CD4-positive, alpha-beta T cell treated with Interleukin-6 at 100 ng/mL for 8 hours (primary cell): ENCODE measurements at places on chromosomes 7 and 10.

- DNase-seq = no peak
These were observed 84.1 kb downstream of the EZH2 start for GRCh38 chr7:148799893-148800555.

DNA sequence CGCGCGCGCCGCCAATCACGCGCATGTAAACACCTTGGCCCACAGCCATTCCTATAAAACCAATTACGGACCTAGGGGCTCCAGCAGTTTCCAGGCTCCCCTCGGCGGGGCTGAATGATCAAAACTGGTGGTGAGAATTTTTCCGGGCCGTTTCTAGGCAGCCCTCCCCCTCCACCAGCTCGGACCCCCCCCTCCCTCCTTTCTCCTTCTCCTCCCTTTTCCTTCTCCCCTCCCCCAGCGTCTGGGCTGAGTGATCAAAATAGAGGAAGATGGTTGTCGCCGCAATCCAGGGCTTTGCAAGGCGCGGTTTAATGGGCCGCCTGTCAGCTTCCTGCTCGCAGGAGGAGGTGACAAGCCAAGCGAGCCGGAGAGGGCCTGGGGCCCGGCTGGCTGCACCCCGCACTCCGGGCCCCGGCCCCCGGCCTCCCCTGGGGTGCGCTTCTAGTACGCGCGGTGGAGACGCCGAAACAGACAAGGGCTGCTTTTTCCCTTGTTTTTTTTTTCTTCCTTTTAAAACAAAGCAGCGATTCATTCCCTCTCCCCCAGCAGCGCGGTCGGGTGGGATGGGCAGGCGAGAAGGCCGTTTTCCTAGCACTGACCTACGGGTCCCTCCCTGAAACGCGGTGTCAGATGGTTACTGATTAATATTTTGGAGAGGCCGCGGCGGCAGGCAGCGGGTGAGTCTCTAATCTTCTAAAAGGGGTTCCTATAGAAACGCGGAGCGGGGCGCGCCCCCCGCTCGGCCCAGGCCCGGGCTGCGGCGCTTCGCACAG, 528 bp upstream of the TNRC18 start:
- DNase-seq = peak; percentile 45

- DNase-seq = no peak
These were observed 164.4 kb downstream of the GLRX3 start for GRCh38 chr10:130300608-130301020.

DNA sequence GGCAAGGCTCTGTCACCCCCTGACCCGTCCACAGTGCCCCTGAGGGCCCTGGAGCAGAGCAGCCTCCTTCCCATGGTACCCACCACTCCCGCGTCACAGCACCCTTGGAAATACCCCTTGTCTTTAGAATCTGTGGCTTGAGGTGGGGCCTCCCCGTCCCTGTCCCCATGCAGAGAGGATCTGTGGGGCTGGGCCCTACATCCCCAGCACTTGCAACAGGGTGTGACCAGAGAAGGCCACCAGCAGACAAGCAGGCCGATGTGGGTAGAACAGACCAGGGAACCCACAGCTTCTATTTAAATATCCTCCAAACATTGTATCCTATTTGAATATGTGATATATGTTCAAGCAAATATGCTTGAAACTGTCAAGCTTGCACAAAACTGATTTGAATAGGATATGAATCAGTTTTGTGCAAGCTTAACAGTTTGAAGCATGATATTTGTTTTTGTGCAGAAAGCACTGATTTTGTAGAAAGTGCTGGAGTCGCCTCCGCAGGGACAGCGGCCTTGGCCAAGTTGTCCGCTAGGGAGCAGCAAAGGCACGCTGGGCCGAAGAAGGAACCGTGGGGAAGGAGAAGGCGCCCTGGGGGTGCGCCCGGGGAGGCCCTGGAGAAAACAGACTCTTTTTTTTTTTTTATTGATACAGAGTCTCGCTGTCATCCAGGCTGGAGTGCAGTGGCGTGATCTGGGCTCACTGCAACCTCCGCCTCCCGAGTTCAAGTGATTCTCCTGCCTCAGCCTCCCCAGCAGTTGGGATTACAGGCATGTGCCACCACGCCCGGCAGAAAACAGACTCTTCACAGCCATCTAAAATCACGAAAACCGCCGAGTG, 2.2 kb downstream of the CFAP46 start:
- DNase-seq = no peak

DNA sequence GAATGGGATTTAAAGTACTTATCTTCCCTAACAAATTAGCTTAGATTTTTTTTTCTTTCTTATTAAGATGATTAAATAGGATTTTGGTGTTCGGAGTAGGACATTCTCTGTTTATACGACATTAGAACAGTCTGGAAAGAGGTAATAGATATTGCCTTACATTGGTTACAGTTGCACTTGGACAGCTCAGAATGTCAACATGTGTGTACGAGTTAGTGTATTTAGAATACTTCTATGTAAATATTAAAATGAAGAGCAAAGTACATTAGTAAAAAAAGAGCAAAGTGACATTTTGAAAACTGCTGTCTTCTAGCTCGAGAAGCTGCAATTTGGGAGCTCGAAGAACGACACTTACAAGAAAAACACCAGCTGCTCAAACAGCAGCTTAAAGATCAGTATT, 51.5 kb downstream of the SLK start:
- DNase-seq = no peak

GRCh38 chr10:13842117-13842516, 255.4 kb downstream of the PRPF18 start:
- no peak for DNase-seq

DNA sequence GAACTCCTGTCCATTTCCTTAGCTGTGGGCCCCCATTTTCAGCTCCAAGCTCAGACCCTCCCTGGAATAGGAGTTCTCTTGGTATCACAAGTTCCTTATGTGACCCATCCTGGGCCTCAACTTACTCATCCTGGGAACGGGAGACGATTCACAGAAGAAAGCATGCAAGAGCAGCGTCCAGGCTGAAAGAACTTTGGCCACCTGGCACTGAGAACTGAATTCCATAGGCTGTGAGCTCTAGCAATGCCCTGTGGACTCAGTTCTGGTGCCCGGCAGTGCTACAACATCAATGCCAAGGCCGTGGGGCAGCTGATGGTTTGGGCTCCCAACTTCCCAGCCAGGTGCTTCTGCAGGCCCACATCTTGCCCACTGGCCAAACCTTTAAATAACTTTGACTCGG, 3.9 kb upstream of the CUEDC2 start:
- no peak for DNase-seq

GRCh38 chr7:83178066-83178465, 15.4 kb upstream of the PCLO start:
- no peak for DNase-seq

- peak; percentile 62 for DNase-seq
These were observed 122.7 kb upstream of the PRSS1 start for GRCh38 chr7:142626420-142627035.

- DNase-seq = no peak
These were observed 262.8 kb downstream of the DYNC1I1 start for GRCh38 chr7:96034940-96035727.

- DNase-seq = no peak
These were observed 30.3 kb downstream of the FOXL3 start for GRCh38 chr7:320297-320696.

DNA sequence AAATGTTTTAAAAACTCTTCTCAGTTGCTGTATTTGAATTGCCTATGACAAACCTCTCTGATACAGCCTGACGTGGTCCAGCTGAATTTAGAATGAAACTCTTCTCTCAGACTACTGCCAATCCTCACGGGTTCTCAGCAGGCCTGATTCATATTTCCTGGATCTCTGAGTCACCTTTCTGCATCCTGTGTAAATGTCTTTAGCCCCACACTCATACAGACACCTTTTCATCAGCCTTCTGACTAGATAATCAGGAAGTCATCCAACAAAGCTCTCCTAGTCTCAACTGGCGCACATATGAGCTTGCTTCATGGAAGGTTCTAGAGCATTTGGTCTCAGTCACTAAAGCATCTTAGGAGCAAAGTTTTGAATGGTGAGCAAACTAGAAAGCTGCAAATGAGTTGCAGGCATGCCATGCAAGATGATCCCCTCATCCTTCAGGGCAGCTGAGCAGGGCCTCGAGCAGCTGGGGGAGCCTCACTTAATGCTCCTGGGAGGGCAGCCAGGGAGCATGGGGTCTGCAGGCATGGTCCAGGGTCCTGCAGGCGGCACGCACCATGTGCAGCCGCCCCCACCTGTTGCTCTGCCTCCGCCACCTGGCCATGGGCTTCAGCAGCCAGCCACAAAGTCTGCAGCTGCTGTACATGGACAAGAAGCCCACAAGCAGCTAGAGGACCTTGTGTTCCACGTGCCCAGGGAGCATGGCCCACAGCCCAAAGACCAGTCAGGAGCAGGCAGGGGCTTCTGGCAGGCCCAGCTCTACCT, 182.8 kb downstream of the ARHGAP12 start:
- DNase-seq = peak; percentile 68

DNA sequence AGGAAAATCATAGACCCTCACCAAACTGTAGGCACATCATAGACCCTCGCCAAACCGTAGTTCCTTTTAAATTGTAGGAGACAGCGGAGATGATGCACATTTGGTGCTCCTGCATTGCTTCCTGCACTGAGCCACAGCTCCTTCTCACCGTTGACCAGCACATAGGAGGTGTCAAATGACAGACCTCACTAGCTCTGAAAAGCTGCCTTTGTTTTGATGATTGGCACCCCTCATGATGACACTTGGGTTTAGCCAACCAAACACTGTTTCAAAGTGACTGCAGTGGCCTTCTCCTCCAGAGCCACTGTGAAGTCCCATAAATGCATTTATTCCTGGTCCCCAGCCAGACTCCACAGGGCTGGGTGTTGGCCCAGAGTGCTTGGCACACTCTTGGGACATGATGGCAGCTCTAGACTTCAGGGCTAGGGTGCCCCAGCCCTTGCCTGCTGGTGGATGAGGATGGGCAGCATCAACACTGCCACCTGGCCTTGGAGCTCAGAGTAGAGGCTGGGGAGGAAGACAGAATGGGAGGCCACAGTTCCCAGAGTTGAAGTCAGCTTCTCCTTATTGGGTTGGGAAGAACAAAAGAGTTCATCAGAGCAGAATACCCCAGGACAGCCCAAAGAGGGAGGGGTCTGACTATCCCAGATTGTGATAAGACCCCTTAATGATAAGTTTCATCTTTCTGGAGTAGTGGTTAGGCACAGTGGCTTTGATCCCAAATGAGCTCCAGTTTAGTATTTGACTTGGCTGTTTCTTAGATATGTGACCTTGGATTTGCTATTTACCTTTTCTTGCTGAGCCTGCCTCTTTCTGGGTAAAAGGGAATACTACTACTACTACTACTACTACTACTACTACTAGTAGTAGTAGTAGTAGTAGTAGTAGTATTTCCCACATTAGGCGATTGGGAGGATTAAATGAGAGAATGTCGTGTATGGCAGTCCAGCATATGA, 75.3 kb downstream of the MTPN start:
- no peak for DNase-seq

DNA sequence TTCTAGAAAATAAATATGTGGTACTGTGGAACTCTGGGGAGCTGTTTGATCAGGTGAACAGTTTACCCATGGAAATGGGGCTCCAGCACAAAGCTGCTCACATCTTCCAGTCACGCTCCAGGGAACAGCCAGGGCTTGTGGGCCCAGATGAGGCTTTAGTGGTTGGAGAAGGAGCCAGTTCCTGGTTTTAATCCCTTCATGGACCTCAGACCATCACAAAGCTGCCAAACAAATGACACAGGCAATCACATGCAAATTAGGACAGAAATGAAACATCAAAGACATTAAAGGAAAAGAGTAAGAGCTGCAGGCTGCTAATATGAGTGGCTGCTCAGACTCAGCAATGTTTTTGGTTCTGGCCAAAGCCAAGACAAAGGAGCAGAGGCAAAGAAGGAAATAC, 2.2 kb upstream of the ATP6V0E2 start:
- DNase-seq = no peak

DNA sequence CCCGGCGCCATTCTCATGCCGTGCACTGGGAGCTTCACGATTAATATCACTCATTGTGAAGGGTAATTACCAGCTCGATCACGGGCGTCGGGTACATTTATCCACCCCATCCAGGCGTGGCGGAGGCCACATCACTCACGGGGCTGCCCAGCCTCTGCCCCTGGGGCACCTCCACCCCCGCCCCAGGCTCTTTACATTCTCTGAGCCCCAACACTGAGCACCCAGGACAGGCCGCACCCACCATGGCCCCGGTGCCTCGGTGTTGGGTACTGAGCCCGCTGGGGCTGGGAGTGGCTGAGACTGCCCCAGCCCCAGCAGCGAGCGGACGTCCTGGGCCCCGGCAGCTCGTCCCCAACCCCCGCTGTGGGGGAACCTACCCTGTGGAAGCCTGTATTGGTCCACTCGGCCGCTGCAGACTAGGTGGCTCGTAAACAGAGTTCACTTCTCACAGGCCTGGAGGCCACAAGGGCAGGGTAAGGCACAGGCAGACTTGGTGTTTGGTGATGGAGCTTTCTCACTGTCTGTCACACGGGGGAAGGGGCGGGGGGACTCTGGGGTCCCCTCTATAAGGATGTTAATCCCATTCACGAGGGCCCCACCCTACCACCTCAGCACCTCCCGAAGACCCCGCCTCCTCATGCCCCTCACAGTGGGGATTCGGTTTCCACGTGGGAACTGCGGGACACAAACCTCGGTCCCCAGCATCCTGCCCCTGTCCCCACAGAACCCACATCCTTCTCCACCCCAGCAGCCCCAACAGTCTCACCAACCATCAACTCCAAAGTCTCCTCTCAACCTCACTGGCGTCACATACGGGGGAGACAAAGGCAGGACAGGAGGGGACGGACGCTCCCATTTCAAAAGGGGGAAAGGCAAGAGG, 184.1 kb downstream of the ELFN1 start:
- DNase-seq = no peak

DNA sequence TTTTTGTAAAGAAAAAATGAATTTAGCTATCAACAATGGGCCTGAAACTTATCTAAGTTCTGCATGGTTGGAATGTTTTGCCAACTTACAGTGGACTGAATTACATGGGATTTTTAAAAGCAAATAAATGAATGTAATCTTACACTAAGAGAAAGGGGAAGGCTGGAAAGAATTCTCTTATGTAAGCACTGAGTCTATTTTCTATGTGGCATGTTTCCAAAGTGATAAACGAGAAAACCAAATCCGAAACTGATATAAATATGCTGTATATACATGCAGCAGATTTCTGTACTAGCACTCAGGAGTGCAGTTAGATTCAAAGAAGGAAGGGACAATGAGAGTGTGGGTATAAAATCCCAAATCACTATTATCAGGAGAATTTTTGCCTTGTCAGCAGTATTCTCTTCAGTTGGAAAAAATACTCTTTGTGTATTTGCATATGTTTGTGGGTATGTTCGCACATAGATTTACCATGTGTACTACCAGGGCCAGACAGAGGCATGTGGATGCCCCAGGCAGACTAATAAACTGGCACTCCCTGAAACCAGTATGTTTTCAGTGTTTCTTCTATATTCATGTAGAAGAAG, 334.3 kb upstream of the SEMA3D start:
- no peak for DNase-seq

DNA sequence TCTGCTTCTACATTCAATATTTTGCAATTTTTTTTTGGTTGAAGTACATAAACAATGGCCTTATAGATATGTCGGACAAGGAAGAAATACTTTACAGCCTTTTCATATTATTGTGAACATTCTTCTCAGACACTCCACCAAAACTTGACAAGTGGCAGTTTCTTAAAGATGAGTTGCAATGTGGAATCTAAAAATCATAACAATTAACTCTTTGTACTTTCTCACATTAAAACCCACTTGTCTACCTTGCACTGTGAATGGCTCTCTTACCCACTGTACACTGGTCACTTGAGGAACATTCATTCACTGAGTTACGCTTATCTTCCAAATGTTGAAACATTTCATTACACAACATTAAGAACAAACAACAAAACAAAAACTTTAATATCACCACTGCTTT, 44.2 kb downstream of the ARHGAP12 start:
- no peak for DNase-seq
